ENCODE measurements at places on chromosomes 13 and 19.

GRCh38 chr19:41311613-41312012, 1.6 kb downstream of the CCDC97 start:
- DNase-seq = no peak

GRCh38 chr19:35156673-35157014, 2.1 kb downstream of the FXYD5 start:
- DNase-seq = no peak

DNA sequence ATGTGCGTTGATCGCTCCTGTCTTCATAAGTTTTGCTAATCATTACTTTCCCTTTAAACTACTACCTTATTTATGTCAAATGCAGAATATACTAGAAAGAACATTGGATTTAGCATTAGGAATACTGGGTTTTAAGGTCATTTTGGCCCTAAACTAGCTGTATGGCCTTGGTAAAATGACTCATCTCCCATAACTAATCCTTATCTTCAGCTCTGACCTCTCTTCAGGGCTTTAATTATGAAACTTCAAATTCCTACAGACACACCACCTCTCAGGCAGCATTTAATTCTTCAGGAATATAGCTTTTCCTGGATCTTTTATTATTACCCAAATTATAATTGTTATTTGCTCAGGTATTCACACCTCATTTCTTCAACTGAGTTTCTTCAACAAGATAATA, 121.2 kb downstream of the STARD13 start:
- DNase-seq = no peak

DNA sequence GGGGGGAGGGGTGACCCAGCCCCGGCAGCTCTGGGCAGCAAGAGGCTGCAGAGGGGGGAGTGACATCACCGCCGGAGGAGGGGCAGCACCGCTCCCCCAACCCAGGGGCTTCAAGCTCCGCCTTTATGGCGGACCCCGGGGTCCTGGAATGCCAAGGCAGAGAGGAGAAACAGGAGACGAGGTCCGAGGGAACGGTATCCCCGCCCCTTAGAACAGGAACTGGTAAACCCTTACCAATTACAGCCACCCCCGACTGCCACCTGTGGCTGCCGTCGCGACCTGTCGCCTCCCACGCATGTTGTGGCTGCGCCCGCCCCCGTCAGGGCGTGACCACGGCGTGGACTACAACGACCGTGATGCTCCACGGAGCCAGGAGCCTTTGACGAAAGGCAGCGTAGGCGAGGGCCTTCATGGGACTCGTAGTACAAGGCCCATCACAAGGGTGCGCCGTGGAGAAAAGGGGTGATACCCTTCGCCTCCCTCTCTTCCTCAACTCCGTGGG, 4.1 kb upstream of the KCNC3 start:
- peak; percentile 89 for DNase-seq

GRCh38 chr19:55472463-55472862, 4.0 kb upstream of the ZNF628 start:
- DNase-seq = no peak

DNA sequence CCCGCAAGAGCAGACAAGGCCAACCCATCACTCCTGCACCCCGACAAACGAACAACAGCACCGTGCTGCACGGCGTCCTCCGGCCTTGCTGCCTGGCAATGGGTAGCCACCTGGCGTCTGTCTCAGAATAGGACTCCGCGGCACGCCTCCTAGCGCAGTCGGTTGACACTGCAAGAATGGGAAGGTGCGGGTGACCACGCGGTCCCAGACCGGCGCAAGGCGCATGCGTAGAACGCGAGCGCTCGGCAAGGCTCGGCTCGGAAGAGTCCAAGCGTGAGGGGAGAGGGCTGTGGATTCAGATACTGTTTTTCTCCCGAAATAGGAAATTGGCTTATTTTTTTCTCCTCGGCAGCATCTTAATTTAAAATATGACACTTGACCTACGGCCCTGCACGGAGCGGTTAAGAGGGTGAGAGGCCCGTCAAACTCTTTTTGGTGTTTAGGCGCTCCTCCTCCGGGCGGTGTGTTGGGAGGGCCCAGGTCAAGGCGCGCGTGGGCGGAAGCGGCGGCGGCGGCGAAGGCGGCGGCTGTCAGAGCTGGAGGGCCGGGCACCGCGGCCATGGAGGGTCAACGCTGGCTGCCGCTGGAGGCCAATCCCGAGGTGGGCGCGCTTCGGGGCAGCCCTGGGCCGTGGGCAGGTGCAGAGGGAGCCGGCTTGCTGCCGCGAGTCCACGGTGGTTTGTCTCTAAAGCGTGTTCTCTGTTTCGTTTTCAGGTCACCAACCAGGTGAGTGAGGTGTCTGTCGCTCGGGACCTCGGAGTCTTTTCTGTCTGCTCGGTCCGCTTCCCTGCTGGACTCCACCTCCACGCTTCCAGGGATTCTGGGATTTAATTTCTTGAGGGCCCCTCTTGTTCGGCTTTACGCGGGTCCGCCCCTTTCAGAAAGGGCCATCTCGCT, at the start of gene UCHL3:
UCHL3 (plus strand) TSS at position 530 of the 897 bp plus-strand sequence; CDS start at position 560, 30 bp downstream.
- peak; percentile 98 for DNase-seq

DNA sequence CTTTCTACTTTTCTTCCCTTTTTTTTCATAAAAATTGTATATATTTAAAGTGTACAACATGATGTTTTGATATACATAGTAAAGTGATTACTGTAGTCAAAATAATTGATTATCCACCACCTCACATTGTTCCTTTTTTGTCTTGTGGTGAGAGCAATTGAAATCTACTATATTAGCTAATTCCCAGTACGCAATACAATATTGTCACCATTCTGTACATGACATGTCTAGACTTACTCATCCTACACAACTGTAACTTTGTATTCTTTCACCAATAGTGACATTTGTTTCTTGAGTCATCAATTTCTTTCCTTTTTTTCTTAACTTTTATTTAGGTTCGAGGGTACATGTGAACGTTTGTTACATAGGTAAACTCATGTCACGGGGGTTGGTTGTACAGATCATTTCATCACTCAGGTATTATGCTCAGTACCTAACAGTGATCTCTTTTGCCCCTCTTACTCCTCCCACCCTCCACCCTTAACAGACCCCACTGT, 265.2 kb downstream of the KCNRG start:
- no peak for DNase-seq

DNA sequence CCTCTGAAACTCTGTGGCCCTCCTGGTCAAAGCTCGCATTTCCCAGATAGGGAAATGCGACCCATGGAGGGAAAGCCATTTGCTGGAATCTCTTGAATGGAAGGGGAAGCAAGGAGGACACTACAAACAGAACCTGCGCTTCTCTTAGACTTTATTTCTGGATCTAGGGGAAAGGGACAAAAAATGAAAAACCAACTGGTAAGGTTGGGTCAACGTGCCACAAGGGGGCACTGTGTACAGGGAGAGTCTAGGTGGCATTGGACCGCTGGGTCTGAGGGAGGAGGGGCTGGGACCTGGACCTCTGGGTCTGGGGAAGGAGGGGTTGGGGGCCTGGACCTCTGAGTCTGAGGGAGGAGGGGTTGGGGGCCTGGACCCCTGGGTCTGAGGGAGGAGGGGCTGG, 5.0 kb downstream of the KLK4 start:
- peak; percentile 65 for DNase-seq

GRCh38 chr13:110306960-110307766, at the start of the genes COL4A1 and COL4A2:
Gene COL4A1 (minus strand): TSS chr13:110307157. CDS start chr13:110307027, 130 bp downstream.
Gene COL4A2 (plus strand): TSS chr13:110307284. CDS start chr13:110307904, 620 bp downstream.
- no peak for DNase-seq

- DNase-seq = no peak
Observed at GRCh38 chr13:32940601-32941000, 75.6 kb upstream of the KL start.

- no peak for DNase-seq
Observed at GRCh38 chr13:109694972-109695371, 91.4 kb downstream of the IRS2 start.

DNA sequence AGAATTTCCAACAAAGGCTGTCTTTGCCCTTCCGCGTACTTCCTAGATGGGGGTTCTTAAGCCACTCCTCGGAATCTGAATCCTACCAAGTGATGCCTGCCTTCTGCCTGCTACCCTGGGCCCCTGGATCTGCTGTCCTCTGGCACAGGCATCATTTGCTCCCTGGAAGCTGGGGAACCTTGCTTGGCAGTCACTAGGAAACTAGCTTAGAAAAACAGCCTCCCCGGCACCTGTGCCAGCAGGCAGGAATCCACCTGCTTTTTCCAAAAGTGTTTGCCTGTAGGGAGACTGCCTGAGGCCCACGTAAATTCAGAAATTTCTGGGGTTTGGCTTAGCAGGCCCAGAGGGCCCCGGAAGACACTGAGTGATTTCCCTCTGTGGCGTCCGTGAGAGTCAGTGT, 442.4 kb downstream of the TSHZ3 start:
- no peak for DNase-seq

DNA sequence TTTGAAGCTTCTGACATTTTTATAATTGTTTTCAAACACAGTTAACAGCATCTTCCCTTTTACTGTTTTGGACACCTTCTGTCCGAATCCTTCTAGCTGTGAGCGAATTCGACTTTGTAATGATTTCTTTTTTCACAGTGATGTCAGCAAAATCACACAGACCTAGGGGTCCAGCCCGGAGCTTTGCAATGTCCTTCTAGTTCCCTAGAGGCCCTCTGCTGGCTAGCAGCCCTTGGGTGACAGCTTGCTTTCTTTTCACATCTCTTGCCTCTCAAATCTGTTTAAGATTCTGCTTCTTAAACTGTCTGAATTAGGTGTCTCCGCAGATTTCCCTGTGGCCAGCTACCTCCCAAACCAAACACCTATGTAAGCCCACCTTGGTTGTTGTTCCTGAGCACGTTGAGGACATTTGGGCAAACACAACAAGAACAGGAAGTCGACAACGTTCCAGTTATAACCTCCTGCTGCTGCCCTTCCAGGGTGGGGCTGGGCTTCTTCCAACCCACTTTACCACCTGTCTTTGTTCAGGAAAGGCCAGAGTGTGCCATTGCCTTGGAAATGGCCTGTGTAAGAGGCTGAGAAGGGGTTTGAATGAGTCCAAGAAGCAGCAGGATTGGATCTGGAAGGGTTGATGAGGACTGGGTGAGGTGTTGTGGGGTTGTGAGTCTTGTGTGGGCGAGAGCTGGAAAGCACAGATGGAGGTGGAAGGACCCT, 123.1 kb downstream of the ATP8A2 start:
- no peak for DNase-seq

GRCh38 chr13:113145496-113145895, 13.0 kb upstream of the PROZ start:
- peak; percentile 53 for DNase-seq

GRCh38 chr19:23116802-23117571, at the start of gene ZNF730:
Gene ZNF730 (plus strand): TSS chr19:23117025. CDS start chr19:23117174, 149 bp downstream.
- DNase-seq = peak; percentile 57

GRCh38 chr19:15864824-15865223, 33.0 kb downstream of the CYP4F2 start:
- no peak for DNase-seq

GRCh38 chr19:15108845-15109767, 1.9 kb downstream of the SYDE1 start:
- DNase-seq = no peak

- peak; percentile 70 for DNase-seq
Observed at GRCh38 chr19:29528350-29528945, 2.7 kb downstream of the VSTM2B start.

GRCh38 chr13:29605860-29606526, 10.5 kb upstream of the SLC7A1 start:
- DNase-seq = no peak

- no peak for DNase-seq
Observed at GRCh38 chr19:29162694-29163093, 50.3 kb downstream of the UQCRFS1 start.

GRCh38 chr13:41696163-41697003, 239.0 kb downstream of the RGCC start:
- DNase-seq = no peak

Measured in stimulated activated CD4-positive, alpha-beta T cell treated with anti-CD3 and anti-CD28 coated beads, Interleukin-2, amount 100 ng/mL, for 24 hours (primary cell).